ENCODE measurements at places on chromosomes 4 and X.

GRCh38 chr4:17554568-17554967 lies 22.4 kb upstream of the LAP3 start:
- DNase-seq = no peak

- peak; percentile 61 for DNase-seq
These were observed 44.1 kb downstream of the TIGD4 start for GRCh38 chr4:152735396-152735859.

GRCh38 chr4:25113915-25114904 lies 46.0 kb downstream of the SEPSECS start:
- no peak for DNase-seq

GRCh38 chr4:153705743-153706468 lies 21.8 kb downstream of the TLR2 start:
- DNase-seq = peak; percentile 43

DNA sequence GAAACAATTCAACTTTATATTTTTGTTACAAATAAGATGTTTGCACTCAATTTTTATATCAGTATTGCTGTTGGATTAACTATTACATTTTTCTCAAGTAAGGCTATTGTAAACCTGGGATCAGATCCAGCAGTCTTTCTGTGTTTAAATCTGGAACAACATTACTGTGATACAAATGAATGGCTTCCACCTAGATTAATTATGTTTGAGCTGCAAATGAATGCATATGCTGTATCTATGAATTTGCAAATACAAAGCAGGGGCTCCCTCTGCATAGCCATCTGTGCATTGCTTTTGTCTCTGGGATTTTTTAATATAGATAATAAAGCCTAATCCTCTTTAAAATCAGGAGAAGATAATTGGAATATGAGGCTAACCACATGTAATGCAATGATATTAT lies 69.8 kb upstream of the NEIL3 start:
- no peak for DNase-seq

DNA sequence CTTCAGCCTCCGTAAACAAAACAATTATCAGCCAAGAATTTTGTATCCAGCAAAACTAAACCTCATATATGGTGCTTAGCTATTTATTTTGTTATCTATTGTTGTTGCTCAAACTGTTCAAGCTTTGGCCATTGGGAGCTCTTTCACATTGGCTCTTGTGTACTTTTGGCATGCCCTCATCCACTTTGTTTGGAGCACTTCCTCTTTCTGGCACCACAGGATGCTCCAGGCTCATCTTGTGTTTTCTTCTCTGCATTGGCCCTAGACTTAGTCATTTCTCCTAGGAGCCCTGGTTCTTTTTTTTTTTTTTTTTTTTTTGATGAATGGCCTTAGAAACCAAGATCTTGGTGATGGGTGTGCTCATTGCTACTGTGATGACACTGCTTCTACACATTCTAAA lies 74.5 kb downstream of the DIPK2B start:
- DNase-seq = no peak

DNA sequence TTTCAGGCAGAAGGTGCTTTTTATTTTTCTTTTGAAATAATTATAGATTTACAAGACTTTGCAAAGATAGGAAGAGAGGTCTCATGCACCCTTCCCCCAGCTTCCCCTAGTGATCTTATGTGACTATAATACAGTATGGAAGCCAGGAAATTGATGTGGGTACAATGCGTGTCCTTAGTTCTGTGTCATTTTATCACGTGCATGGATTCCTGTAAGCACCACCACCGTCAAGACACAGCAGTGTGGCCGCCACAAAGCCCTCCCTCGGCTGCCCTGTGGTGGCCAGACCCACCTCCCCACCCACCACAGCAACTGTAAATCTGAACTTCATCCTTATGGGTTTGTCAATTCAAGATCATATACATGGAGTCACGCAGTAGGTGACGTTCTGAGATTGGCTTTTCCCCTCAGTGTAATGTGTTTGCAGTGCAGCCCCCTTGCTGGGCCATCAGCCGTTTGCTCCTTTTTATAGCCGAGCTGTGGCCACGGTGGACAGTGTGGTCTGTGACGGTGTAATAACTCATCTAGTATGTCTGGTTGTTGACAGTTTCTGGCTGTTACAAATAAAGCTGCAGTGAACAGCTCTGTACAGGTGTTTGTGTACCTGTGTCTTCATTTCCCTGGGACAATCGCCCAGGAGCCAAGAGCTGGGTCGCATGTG lies 10.9 kb upstream of the HTRA3 start:
- DNase-seq = no peak

DNA sequence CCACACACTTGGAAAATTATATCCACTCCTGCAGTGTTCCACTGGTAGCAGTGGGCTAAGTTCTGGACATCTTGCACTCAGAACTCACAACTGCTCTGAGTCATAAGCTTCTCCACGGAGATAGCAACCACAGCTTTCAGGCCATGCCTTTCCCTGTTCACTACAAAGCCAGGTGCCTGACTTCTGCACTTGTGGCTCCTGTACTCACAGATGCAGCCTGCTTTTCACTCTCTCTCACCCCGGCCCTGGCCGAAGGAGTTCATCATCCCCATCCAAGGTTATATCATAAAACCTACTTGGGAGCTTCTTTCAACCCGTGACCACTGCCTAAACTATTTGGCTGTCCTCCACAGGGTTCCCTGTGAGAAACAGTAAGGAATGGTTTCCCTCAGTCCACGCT lies 999.4 kb downstream of the GLUD2 start:
- no peak for DNase-seq

- no peak for DNase-seq
These were observed 52.8 kb downstream of the PPP1R2C start for GRCh38 chrX:42725196-42725595.

- DNase-seq = no peak
These were observed at the start of gene TEX28 for GRCh38 chrX:154294791-154295574. Gene TEX28, minus strand, starts transcription at chrX:154295124. Its CDS starts 3,007 bp downstream, at chrX:154292117.

DNA sequence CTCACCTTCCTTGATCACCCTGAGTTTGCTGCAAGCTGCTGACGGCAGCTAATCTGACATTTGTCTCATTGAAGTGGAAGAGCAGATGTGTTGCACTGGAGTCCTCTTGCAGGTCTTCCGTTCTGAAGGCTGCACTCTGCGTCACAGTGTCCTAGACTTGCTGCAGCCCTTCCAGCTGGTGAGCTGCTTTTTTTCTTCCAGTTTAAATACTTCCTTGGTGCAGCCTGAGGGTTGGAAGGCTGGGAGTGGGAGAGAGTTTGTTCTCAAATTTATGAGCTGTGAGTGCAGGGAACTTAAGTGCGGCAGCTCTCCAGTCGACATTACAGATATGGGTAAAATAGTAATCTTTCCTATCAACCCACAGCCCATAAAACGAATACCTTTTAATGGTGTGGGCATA lies 303.6 kb upstream of the FAT1 start:
- DNase-seq = no peak

Measured in suppressor macrophage treated with lipopolysaccharide for 1 hour (primary cell).